ENCODE measurements at places on chromosomes 2 and 18.

DNA sequence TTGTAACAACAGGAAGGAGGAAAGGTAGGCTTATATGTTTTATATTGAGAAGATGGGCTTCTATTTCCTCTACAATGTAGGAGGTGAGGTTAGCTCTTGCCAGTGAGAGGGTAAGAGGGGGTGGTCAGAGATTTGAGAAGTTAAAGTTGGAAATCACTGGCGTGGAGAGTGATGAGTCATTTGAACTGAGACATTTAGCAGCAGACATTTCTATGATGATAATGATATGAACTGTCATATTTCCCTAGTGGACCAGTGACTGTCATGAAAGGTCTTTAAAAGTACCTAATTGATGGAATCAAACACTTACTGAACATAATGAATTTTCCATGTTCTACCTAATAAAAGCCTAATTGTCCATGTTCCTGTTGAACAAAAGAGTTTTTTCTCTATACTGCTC lies 126.1 kb downstream of the FAM161A start:
- no peak for DNase-seq

- no peak for DNase-seq
These were observed 46.2 kb downstream of the PUM2 start for GRCh38 chr2:20304411-20304810.

GRCh38 chr2:23432531-23432930 lies 47.6 kb downstream of the KLHL29 start:
- DNase-seq: no peak

DNA sequence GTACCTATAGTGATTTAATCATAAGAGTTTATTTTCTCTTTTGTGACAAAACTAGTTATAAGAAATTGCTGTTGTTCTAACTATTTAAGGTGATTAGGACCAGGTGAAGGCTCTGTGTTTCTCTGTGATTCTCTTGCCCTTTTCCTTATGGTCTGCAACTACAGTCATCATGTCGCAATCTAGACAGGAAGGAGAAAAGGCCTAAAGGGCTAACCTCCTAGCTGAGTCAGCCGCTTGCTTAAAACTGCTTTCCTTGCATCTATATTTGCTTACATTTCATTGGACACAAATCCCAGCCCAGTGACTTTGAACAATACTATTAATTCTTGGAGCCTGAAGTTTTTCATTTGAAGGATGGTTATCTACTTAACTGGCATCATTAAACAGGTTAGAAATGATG lies 93.1 kb downstream of the PIK3C3 start:
- no peak for DNase-seq

GRCh38 chr2:1661891-1662605 lies 82.3 kb downstream of the PXDN start:
- DNase-seq: no peak

DNA sequence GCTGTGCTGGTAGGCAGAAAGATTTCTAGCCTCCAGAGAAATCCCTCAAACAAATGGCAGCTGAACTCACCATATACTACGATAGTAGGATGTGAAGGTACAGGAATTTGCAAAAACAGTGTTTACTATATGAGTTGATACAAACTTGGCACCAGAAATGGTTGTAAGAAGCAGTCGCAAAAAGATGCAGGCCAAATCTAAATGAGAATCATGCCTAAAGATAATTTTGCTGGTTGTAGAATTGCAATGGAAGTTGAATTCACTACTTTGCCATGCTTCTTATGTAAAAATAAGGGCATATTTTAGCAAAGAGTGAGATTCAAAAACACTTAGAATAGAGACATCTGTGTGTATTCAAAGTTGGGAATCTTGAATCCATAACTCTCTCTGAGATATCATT lies 924.7 kb downstream of the SUCLG1 start:
- no peak for DNase-seq

DNA sequence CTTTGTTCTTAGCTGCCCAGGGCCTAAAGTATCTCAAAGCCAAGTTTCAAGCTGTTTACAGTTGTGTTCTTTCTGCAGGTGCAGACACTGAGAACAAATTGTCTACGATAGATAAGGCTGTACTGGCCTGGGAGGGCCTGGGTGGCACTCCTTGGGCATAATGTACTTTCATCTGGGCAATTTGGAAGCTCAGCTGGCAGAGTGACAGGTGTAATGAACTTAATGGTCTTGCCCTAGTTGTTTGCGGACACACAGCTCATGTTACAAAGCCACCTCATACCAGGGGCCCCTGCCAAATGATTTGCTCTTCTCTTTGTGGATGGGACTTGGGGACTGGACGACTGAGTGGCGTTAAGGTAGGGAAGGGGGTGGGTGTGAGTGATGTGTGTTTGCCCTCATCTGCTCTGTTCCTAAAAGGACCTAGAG lies 4.3 kb downstream of the LDLRAD4 start:
- no peak for DNase-seq

Measured in upper lobe of right lung (tissue), 1 donor.